Esophagus squamous epithelium (tissue), 5 donors: ENCODE measurements at places on chromosomes 5 and 9.

DNA sequence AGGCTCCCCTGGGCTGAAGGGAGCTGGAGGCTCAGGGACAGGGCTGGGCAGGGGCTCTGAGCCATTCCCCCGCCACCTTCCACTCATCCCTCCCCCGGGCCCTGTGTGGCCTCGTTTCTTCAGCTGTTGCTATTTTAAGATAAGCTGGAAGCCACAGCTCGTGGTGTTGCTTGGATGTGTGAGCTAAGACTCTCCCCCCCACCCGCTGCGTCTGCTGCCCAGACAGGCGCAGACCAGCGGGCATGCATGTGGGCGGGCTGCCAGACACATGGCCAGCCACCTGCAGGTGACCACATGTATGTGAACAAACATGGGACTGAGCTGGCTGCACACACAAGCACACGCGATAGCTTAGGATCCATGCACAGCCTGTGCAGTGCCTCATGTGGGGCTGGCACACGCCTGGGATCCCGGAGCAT lies 8.7 kb downstream of the SNCB start:
- no peak for DNase-seq

DNA sequence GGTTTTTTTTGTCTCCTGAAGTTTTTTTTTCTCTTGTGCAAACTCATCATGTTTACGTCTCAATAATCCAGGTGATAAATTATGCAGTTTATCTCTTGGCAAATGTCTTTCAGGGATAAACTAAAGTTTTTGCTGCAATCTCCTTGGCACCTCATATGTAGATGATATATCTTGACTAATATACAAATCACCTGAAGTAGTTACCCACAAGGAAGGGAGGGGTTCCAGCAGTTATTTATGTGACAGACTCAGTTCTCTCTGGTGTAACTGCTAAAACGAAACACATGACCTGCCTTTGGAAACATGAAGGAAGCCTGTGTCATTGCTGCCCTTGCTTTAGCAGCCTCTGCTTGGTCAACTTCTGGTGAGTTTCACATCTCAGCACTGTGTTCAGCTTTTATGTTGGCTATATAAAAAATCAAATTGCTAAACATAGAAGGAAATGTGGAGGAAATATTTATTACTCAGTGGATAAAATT lies 39.3 kb upstream of the KIAA1958 start:
- no peak for DNase-seq

DNA sequence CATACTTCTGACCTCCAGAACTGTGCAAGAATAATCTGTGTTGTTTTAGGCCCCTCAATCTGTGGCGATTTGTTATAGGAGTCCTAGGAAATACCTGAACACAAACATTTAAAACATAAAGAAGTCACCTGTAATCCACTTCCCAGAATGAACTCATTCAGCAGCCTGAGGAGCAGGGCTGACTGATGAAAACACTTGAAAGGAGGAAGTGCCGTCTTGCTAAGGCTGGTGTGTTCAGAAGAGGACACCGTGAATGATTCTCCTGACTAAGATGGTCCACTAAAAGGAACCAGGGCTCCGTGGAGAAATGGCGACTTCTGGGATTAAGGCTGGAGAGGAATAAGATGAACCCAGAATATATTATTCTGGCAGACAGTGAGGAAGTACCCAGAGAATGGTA lies 18.7 kb upstream of the MARCHF6 start:
- DNase-seq, result no peak

GRCh38 chr5:94423411-94423810 lies 195.0 kb downstream of the KIAA0825 start:
- no peak for DNase-seq

- no peak for DNase-seq
Measured at GRCh38 chr5:79305706-79306105, 69.8 kb downstream of the JMY start.

DNA sequence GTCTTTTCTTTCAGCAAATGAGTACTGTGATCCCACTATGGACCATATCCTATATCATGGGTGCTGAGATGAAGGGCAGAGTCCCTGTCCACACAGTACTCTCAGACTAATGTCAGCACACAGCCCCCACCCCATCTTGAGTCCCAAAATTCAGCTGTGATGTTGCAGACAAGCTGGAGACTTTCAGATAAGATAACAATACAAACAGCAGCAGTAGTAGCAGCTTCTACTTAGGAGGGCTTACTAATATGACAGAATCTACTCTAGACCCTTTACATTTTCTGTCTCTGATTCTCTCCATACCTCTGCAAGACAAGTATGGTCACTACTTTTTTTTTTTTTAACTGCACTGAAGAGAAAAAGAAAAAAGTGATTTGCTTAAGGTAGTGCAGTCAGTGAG lies 129.1 kb upstream of the TRIM32 start:
- no peak for DNase-seq

DNA sequence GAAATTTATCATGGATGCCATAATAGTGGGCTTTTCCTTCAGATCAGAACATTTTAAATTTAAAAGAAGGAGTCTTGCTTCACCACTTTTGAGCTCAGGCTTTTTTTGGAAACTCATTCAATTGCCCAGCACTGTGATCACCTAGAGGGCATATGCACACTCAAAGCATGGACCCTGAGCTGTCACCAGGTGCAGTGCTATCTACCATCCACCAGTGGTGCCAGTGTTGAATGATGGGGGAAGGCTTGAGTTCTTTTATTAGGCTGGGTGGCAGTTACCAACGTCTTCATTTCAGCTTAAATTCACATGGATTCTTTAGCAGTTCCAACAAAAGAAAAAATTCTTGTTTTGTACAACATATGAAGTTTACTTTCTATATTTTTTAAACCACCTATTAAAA lies 164.1 kb downstream of the CFAP90 start:
- DNase-seq, result no peak

DNA sequence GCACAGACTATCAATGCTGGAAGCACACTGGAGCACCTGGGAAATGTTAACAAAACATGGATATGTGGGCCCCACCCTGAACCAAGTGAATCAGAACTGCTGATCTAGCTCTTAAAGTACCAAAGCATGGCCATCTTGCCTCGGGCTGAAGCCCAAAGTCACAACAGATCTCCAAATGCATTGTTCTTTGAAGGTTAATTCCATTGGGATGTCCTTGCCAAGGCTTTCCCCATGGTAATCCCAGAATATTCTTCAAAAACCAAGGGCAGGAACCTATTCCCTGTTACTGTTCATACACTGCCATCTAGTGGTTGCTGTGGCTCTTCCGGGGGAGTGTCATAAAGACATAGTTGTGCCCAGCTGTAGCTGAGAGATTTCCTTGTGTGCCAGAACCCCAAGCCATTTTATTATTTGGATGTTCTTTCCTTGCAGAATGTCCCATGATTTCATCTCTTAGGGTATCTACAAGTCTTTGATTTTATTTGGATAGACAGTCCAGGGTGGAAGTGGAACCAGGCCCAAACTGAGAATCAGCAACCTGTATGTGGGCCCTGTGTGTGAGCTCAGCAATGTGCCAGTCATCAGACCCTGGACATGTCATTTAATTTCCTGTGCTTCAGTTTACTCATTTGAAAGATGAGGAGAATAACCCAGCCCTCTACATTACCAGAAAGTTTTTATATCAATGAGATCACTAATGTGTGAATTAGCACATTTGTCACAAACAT lies 290.0 kb downstream of the ACTL7B start:
- no peak for DNase-seq

DNA sequence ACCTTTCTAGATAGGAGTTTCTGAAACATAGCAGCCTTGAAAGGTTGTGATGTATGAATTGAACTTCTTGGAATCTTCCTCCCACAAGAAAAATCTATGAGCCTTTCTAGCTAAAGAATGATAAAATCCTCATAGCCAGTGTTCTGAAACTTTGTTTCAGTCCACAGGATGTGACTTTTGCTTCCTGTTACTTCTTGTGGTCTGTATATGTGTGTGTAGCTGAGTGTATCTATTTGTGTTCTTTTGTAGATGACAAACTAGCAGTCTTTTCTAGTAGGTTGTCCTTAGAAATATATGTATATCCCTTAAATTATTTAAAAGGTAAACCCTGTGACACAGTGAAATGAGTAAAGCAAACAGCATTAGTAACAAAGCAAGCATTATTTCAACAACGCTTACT lies 188.8 kb downstream of the MRPS30 start:
- DNase-seq, result no peak

- DNase-seq, result no peak
Measured at GRCh38 chr9:70959366-70959765, 162.1 kb downstream of the TRPM3 start.

DNA sequence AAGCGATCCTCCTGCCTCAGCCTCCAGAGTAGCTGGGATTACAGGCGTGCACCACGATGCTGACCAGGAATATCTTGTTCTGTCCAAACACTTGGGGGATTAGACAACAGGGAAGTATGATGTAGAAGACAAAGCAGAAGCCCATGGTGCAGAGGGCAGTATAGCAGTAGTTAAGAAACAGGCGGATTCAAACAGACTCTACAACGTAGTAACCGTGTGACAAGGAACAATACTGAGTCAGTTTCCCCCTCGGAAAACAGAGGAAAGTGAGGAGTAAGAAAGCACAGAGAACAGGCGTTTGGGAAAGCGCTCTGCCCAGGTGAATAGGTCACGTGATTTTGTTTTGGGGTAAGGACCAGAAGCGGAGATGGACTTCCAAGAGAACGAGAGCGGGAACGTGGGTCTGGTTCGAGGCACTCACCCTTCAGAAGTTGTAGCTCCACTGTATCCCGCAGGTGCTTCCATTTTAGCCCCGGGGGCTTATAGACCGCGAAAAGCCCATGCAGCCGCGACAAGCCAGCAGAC lies 306 bp downstream of the TRUB2 start:
- DNase-seq, result no peak

- no peak for DNase-seq
Measured at GRCh38 chr5:73437101-73437776, 11.3 kb downstream of the FOXD1 start.

DNA sequence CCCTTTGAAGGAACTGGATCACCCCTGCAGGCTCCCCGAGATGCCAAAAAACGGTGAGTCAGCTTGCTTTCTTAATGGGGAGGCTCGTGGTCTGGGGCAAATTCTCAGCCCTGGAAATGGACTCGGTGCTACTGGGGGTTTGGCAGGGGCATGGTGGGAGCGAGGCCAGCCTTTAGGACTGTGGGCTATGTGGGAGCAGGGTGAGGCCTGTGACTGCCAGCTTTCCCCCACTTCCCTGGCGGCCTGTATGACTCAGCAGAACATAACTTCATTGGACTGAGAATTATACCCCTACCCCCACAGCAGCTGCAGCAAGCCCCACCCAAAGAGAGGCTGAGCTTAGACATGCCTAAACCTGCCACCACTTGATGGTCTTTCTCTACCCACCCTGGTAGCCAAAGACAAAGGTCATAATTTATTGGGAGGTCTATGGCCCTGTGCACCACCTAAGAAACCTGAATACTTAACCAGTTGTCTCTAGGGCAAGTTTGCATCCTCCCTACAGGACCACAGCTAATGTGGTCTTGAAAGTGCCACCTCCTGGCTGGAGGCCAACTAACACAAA lies 325.3 kb downstream of the TLE1 start:
- no peak for DNase-seq

GRCh38 chr9:16768816-16769215 lies 101.7 kb downstream of the BNC2 start:
- DNase-seq, result no peak

GRCh38 chr9:86902991-86903733 lies 44.1 kb downstream of the GAS1 start:
- DNase-seq, result no peak

DNA sequence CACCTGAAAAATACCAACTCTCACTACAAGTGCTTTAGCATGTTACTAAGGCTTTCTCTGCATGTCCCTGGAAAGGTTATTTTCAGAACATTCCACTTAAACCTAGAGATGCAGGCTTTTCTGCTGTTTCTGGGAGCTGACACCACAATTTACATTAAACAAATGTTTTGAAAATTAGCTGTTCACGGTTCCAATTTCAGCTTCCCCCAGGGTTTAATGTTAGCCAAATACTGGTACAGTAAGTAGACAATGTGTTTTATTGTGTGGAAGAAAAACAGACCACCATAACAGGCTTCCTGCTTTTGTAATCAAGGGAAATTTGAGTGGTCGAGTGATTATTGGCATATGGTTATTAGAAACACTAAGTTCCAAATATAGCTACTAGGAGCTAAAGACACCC lies 32.0 kb downstream of the MACROH2A1 start:
- no peak for DNase-seq
